Stromal cell of bone marrow (primary cell): ENCODE measurements at places on chromosomes 13 and 19.

GRCh38 chr13:47454986-47455385 lies 546.1 kb downstream of the SUCLA2 start:
- peak; percentile 33 for DNase-seq

DNA sequence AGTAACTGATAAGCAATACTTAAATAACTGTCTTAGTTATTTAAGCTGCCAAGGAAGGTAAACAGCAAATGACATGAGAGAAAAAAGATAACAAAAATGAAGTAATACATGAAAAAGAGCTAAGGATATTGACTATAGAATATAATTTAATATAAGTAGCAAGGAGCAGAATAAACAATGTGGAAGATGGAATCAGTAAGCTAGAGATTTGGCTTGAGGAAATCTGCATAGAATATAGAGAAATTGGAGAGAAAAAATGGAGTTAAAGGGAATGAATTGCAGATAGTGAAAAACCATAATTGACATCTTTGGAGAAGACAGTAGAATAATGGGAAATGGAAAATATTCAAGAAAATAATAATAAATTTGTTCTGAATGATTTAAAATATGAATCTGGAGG lies 127.1 kb downstream of the PDS5B start:
- no peak for DNase-seq

DNA sequence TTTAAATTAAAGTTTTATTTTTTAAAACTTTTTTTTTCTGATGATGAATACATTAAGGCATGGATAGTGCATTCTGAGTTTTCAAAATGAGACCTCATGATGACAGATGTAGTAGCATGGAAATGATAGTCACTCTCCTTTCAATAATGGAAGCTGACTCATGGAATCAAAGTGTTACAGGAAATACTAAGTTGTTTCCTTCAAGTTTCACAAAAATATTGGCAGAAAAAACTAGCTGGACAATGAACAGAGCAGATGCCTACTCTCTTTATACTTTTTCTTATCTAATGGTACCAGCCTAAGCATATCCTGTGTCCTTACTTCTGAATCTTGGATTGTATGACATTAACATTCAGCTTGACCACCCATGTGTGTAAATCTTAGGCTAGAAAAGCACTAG lies 1337.3 kb downstream of the PCDH9 start:
- DNase-seq: no peak

DNA sequence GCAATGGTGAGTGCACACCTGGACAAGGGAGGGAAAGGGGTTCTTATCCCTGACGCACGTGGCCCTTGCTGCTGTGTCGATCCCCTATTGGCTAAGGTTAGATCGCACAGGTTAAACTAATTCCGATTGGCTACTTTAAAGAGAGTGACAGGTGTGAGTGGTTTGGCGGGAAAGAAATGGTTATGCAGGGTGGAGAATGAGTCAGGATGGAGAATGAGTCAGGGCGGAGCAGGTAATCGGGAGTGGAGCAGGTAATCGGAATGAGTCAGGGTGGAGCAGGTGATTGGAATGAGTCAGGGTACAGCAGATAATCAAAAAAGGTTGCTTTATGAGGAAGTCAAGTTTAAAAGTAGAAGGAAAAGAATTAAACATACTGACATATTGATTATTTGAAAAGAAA lies 24.4 kb upstream of the SIAH3 start:
- DNase-seq: no peak

- no peak for DNase-seq
Observed at GRCh38 chr13:22076658-22077057, 405.8 kb downstream of the FGF9 start.

DNA sequence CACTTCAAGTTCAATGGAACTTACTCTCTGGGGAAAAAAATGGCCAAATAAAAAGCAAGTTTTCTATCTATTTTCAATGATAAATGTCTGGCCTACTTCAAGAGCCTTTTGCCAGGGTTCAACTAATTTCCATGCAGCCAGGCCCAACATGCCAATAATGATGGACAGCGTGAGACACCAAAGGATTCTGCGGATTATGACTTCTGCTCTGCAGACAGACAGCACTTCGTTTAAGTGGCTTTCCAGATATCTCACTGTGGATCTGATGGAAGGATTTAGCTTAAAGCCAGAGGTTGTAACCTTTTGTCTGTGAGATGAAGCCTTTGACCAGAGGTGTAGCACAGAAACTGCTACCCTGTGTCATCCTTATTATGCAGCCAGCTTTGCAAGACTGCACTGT lies 614.2 kb downstream of the DCT start:
- DNase-seq: no peak

GRCh38 chr13:34583181-34583580 lies 358.9 kb upstream of the NBEA start:
- DNase-seq: no peak

DNA sequence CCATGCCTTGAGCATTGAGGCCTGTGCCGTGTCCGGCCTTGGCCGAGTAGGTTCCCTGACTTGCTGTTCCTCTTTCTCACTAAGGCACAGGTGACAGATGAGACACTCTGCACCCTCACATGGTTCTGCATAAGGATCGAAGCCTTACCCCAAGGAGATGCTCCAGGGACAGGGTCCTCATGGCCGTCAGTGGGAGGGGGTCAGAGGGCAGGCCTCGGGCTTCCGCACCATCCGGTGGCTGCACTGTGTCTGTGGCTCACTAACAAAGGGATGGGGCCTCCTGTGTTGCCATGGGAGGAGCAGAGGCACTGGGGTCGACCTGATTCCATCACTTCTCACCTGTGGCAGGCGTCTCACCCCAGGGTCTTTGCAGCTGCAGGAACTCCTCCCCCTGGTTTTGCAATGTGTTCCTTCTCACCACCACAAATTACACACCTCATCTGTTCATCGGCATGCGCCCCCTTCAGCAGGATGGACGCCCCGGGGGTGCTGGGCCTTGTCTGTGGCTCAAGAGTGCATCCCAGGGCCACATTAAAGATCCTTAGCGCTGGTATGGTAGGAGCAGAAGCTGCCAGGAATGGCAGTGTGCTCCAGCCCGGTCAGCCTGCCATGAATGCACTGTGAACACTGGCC lies 113.3 kb upstream of the SOX1 start:
- no peak for DNase-seq

- no peak for DNase-seq
Observed at GRCh38 chr13:55155046-55155445, 1985.7 kb upstream of the PRR20A start.

DNA sequence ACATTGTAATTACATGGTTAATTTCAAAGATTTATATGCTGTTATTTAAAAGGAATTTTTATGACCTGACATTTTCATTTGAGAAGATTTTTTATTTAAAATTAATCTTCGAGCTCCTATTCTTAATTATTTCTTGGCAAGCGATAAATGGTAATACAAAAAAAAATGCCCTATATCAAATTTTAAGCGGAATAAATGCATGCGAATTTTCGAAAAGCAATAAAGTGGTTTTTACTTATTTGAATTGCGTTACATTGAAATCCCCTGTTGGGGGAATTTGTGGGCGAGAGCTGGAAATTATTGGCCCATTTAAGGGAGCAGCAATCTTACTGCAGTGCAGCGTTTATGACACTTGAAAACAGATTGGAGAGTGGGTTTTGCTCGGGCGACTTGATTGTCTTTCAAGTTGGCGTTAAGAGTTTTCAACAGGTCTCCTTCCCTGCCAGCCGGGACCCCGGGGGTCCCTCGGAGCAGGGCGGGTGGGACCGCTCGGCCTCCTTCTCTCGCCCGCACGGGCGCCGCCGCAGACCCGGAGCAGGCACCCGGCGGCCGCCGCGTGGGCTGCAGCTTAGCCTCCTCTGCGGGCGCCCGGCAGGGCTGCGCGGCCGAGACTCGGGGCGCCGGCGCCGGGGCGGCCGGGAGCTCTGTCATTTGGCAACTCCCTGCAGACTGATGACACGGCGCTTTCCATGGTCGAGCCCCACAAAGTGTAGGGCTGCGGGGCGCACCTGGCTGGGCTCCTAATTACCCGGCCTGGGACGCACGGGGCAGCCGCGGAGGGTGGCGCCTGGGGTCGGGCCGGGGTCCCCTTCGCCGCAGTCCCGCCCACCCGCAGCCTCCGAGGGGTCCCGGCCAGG lies 255.1 kb upstream of the SOX21 start:
- DNase-seq: no peak

GRCh38 chr19:29145756-29146155 lies 67.2 kb downstream of the UQCRFS1 start:
- DNase-seq: no peak

DNA sequence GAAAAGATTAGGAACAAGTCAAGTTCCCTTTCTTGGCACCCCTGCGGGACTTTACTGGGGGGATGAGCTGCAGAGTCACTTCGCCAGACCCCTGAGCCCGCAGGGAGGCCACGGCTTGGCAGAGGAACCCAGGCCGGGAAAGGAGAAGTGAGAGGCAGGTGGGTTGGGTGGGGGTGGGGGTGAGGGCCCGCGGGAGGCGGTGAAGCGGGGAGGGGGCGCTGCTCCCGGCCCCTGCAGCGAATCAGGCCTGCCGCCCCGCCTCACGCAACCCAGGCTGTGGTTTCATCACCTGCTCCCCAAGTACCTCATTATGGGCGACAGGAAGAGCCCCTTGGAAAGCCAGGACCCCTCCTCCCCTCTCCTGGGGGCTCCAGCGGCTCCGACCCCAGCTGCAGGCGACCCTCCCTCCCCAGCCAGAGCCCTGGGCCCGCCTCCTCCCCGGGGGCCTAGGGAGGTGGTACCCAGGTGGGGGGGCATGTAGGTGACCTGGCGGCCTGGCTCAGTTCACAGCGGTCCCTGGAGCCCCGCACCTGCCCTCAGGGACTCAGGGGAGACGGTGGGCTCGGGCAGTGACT lies 9.5 kb downstream of the MEF2B start:
- no peak for DNase-seq

- no peak for DNase-seq
Observed at GRCh38 chr19:44845286-44845611, 848 bp upstream of the NECTIN2 start.

DNA sequence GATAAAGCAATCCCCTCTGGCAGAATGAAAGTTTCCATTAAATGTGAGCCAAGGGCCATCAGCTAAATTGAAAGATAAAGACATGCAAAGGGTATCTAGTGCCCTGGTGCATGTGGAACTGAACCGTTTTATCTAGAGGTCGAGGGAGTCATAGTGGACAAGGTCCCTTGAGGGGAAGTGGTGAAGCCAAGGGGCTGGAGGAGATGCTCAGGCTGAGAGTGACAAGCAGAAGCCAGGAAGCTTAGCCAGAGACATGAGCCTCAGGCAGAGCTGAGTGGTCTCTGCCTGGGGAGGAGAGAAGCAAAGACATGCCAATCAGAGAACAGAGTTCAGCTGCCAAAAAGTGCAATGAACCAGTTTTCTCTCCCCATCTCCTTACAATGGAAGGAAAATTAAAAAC lies 68.1 kb upstream of the SLC10A2 start:
- DNase-seq: no peak

DNA sequence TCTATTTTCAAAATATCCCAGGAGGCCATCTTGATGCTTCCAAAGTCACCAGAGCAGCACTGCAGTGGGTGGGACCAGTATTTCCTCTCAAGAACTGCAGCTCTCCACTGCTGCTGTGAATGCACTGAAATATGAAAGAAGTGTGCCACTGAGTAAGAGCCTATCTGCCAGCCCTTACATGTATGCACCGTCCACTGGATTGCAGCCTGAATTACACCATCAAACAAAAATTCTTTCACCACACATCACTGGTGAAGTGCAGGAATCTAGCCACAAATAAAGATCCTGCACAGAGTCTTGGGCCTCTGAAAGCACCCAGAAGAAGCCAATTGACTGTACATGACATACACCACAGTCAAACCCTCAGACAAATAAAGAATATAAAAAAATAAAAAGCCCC lies 249.0 kb downstream of the LHFPL6 start:
- DNase-seq: no peak

GRCh38 chr13:94362411-94362909 lies 117.0 kb downstream of the DCT start:
- DNase-seq: peak; percentile 83

DNA sequence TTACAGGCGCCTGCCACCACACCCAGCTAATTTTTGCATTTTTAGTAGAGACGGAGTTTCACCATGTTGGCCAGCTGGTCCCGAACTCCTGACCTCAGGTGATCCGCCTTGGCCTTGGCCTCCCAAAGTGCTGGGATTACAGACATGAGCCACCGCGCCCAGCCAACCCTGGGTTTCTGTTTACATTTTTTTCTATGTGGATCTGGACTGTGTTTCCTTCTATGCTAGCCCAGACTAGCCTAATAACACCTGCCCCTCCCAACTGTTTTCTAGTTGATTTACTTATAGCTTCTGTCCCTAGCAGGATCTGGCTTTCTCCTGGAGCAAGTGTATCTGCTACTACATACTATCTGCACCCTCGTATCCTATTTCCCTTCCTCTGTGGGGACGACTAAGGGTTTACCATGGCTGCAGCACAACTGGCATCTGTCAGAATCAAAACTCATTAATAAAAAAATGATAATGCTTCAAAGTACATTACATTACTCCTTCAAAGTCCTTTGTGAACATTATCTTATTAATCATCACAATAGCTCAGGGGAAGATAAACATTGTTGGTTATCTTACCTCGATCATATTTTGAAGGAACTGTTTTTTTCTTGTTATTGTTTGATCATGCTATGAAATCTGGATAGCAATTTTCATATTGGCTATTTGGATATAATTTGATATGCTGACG lies 228.3 kb downstream of the KLF5 start:
- no peak for DNase-seq

DNA sequence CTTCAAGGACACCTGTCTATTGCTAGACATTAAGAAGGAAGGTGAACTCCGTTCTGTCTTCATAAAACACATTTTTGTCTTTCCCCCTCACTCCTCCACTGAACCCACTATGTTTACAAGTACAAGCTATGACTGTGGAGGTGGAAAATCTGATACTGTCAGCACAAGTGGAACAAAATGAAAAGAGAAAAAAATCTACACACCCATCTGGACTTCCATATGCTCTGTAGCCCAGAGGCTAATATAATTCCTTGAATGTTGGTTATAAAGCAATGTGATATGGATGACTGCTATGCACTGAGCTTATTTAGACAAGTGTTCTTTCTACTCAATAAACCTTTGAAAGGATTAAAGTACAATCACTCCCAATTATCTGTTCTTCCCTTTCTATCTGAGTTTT lies 713.5 kb downstream of the DIAPH3 start:
- DNase-seq: no peak

DNA sequence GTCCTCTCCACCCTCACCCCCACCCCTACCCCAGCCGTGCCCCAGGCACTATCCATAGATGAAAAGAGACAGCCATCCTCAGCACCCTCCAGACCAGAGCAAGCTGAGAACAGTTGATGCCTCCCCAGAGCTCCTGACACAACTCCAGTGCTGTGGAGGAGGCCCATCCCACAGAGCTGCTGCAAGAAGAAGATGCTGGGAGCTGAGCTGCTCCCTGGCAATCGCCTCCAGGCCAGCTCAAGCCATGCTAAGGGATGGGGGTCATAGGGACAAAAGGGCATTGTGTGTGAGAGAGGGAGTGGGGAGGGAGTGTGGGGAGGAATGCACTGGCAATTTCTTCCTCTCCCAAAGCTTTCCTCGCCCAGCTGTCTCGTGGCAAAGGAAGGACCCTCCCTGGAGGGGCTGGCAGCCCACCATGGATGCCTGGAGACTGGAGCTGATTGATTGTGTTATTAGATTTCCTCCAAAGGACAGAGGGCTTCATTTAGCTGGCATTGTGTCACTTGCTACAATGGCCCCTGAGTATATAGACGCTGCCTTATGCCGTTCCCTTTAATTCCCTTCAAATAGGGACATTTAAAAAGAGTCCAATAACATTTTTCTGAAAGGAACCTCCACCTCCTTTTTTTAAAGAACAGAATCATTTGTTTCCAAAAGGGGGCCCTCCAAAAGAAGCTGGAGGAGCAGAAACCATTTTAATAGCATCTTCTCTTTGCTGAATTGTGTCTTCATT lies 476.4 kb downstream of the FOXO1 start:
- no peak for DNase-seq

- no peak for DNase-seq
Observed at GRCh38 chr13:57638186-57638890, 6.8 kb downstream of the PCDH17 start.
